SK-N-SH (cell line): ENCODE measurements at places on chromosomes 7 and 10.

DNA sequence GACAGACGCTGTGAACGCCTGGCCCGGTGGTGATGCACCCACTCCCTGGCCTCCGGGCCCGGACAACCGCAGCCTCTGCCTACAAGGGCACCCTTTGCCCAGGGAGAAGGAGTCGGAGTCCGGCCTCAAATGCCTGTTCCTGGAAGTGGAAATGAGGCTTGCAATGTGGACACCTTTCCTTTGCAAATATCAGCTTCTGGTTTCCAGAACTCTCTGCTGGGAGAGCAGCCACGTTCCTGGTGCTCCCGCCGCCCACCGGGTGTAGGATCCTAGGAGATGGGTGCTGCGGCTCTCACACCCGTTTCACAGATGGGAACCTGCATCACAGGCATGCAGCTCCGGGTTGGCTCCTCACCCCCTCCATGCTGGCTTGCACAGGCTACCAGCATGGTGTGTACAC, 2.9 kb downstream of the FOXL3 start:
- no peak for DNase-seq

- DNase-seq, result no peak
Measured at GRCh38 chr7:17590221-17590620, 291.8 kb downstream of the AHR start.

GRCh38 chr7:9939176-9939575, 1034.5 kb upstream of the PHF14 start:
- DNase-seq, result no peak

DNA sequence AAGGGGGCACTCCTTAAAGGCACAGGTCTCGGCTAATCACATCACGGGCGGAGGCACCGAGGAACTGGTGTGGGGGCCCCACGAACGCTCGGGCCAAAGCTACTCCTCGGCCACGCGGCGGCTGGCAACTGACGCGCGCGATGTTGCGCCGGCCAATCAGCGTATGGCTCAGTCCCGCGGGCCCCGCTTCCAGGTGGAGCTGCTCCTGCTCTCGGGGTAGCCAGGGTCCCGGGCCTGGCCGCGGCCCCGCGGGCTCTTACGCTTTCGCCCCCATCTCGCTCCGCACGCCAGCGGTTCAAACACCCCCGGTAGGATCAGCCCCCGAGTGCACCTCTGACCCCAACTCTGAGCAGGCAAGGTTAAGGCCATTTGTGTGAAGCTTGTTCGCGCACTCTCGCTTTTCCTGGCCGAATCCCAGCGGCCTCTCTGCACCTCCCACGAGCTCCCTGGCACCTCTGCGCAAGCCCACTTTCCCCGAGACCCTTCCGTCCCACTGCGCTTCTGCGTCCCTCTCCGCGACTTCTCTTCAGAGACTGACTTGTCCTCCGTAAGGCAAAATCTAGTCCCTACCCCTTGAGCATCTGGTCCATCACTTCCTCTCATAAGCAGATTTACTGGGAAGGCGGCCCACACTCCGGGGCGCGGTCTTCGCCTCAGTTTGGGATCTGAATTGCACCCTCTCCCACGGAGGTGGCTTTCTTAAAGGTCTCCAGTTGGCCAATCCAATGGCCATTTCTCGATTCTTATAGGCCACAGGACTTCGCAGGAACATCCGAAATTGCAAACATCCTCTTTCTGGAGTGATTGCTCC, 200.9 kb upstream of the TBX20 start:
- no peak for DNase-seq

GRCh38 chr7:28882869-28883470, 75.2 kb downstream of the TRIL start:
- no peak for DNase-seq

GRCh38 chr7:153290066-153290465, 530.5 kb downstream of the ACTR3B start:
- DNase-seq, result no peak

DNA sequence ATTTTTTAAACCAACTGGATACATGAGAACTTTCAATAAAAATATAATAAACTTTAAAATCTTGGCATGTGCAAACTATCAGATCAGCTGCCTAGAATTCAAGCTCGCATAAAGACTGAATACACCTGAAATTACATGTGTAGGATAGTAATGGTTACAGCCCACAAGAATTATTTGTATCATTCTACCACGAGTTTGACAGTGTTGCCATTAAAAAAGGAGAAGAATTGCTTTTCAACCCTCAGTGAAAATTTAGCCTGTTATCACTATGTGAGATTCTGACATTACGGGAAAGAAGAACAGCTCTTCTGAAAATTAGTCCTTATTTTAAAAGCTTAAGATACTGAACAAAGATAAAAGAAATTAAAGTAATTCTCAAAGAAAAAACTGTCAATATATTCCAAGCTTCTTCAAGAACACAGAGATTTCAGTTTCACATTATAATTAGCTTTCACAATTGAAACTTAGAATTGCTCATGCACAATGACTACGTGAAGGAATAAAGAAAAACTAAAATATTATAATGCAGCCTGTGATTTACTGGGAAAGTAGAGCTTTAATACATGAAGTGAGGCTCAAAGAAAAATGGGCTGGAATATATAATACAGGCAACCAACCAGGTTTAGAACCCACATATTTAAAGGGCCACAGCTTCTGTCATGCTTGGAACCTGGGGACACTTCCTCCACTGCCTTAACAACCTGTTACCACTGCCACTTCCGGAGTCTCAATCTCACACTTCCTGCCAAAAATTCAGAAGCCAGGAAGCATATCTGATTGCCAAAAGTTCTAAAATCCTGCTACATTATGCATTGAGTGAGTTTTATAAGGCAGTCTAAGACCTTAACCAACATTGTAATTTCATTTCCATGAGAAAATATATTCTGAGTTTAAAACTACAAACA, 23.2 kb downstream of the TPK1 start:
- DNase-seq, result no peak

- DNase-seq, result no peak
Measured at GRCh38 chr10:30974773-30975415, 56.8 kb downstream of the ZNF438 start.

- DNase-seq, result no peak
Measured at GRCh38 chr7:159329818-159330378, 185.2 kb upstream of the VIPR2 start.

DNA sequence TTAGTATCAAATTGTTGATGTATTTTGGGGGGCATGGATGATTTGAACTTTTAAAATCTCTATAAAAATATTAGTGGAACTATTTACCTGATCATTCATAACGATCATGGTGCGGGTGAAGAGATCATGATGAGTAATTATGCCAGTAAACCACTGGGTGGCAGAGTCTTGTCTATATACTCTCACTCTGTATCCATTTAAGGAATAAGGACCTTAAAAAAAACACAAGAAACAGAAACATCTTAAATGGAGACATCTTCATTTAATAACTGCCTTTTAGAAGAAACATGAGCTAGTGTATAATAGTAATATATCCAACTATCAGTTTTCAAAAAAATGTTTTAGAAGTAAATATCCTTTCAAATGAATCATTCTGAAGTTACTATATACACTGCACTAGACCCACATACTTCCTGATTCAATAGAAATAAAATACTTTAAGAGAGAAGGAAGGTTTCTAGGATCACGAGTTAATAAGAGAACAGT, 84.0 kb downstream of the NRBF2 start:
- DNase-seq, result peak; percentile 54

DNA sequence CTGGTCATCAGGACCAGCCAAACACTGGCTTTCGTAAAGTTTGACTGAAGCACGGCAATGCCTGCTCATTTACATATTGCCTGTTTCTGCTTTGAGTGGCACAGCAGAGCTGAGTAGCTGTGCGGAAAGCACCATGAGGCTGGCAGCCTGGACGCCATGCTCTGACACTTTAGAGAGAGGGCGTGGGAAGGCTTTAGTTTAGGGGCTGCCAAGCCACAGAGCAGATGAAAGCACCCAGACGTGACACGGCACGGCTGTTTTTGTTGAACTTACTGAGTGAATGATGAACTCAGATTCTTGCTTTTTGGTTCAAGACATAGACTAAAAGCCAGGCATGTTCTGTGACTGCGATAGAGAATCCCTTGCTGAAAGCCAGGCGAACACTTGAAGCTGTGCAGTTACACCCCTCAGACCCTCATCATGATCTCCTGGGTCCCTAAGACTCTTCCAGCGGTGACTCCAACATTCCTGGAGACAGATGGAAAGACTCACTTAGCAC, 182.1 kb downstream of the ZMYND11 start:
- no peak for DNase-seq

DNA sequence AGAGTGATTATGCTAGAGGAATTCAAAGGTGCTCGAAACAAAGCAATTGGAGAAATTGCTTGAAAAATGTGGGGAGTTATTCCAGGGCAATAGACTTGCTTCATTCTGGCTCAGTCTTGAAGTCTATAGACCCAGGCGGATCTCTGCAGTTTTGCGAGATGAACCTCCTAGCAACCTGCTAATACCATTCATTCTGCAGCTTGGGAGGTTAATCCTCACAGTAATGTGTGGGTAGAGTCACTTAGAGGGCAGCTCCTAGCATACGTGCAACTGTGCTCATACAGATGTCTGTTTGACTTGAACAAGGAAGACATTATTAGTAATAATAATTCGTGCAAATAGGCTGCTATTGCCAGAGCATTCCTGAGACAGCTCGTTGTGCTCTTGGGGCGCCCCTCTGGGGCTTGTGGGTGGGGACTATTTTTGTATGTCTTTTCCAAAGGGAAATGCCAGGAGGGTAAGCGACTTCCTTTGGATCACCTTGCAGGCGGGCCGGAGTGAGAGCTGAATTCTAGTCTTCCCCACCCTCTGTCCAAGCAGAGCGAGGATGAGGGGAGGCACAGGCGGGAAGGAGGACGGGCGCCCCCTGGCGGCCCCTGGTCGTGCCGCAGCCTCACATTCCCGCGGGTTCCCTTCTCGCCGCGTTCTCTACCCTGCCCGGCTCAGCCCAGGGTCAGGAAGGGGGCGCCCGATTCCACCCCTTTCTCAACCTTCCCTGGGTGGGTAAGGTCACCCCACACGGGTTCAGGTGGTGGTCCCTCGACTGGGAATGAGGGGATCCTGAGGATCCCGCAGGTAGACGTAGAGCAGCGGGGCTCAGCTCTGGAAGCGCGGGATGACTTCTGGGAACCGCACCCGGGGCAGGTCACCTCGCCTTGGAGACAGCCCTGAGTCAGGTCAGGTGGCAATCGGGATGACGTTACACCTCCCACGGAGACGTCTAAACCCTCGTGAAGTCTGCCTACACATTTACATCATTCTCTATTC, 241.5 kb downstream of the PHTF2 start:
- DNase-seq, result no peak

DNA sequence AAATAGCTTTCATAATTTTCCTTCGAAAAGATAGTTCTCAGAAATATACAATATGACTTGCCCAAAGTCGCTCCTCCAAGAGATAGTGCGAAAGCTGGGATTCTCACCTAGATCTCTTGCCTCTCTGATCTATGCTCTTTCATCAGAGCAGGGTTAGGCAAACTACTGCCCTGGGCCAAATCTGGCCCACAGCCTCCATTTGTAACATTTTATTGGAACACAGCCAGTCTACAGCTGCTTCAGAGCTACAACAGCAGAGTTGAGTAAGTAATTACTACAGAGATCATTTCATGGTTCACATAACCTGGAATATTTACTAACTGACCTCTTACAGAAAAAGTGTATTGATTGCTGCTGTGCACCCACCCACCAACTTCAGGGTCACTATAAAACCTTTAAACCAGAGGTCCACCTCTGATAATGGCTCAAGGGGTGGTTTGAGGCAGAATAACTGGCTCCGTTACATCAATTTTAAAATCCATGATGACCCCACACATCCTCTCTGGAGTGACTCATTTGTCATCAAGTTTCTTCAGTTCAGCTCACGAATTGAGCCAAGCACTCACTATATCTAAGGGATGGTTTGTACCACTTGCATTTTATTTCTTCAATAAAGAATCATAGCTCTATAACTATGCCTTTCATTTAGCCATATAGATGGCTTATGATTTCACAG, 1019.0 kb downstream of the XPNPEP1 start:
- DNase-seq, result peak; percentile 11

DNA sequence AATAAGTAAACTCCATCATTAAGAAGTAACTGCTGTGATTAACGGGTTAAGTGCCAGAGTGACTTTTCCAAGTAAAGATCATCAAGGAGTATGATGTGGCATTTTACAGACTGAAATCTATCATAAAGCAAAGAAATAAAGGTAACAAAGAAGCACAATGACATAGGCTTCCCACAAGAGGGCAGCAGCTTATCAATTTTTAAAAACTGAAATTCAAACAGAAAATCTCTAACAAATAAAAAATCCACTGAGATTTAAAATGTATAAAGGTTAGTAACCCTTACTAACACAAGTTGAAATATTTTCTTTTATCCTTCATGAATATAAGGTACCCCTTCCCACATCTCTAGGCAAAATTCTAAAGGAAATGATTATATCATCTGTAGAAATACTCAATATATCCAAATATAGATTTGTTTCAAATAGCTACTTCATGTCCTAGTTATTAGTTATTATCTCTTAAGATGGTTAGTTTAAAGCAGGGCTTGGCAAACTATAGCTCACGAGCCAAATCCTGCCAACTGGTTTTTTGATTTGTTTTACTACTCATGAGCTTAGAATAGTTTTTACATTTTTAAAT, 29.2 kb downstream of the FAM3C start:
- peak; percentile 41 for DNase-seq

DNA sequence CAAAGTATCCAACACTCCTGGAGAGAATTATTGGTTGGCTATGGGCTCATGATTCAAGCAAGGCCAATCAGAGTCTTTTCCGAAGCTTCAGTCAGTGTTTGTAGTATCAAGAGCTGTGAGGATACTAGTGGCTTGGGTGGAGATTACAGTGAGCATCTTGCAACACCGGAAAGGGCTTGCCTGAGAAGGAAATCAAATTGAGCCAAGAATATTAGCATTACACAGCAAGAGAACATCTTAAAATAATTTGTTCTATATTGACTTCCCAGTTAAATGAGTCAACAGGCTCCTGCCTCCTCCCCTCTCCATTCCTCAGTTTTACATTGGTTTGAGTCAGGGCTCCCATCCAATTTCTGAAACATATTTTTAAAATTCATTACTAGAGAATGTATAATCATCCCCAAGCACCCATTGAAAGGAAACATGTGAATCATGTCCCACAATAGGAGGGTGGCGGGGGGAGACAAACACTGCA, 127.4 kb downstream of the ELAPOR2 start:
- DNase-seq, result no peak

DNA sequence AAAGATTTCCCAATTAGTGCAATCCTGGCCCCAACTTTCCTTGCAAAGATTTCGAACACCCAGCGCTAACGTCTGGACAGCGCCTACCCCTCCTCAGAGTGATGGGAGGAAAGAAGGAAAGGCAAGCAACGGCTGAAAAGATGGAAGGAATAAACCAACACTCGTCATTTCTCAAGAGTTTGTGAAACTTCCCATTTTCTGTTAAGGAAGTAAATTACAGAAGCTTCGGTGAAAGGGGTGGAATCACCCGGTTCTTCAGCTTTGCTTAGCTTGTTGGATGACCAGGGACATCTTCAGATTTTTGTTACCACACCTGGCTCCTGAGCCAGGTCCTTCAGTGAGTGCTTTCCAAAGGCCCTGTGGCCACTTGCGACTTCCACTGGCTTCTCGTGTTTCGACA, 313.1 kb downstream of the SKIDA1 start:
- no peak for DNase-seq

GRCh38 chr10:28294169-28294532, 8.7 kb downstream of the MPP7 start:
- no peak for DNase-seq
